ENCODE measurements at places on chromosomes 11 and 22.

DNA sequence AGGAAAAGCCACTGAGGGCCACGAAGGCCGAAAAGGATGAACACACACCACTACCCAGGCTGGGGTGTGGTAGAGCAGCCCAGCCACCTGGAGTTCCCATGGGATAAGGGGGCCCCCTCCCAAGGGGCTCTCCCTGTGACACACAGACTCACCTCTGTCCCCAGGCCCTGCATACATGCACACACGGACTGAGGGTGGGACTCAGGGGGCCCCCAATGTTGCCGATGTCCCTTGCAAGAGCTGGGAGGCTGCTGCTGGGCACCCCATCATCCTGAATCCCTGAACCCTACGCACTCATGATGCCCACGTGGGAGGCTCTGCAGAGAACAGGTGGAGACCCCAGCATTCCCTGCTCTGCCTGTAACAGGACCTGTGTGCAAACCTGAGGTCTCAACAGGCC lies 14.5 kb downstream of the SHANK2 start:
- DNase-seq = no peak

GRCh38 chr11:125214601-125215565 lies 50.3 kb downstream of the PKNOX2 start:
- no peak for DNase-seq

- no peak for DNase-seq
Observed at GRCh38 chr11:33480626-33481025, 220.0 kb downstream of the C11orf91 start.

DNA sequence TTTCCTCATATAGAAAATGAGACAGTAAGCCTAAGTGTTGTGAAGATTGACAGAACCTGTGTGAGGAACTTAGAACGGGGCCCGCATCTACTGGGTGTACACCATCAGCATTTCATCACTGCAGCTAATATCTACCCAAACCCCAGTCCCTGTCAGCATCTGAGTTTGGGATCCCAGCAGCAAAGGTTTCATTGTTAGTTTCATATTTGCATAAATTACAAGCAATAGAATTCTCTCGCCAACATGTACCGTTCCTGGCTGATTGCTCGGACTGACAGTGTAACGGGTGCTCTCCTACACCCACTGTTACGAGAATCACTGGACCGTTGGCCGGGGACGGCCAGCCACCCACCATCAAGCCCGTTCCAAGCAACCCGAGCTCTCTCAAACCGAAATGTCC lies 10.4 kb upstream of the TMPRSS6 start:
- DNase-seq = no peak

GRCh38 chr11:34909415-34909814 lies 6.8 kb downstream of the APIP start:
- no peak for DNase-seq

- DNase-seq = no peak
Observed at GRCh38 chr22:43860831-43861230, 1.5 kb downstream of the SULT4A1 start.

GRCh38 chr11:118911880-118912741 lies 13.6 kb downstream of the BCL9L start:
- peak; percentile 73 for DNase-seq

GRCh38 chr22:30435674-30436126 lies 10.1 kb downstream of the MTFP1 start:
- DNase-seq = no peak

GRCh38 chr11:45440111-45440510 lies 154.0 kb upstream of the SYT13 start:
- DNase-seq = no peak

GRCh38 chr22:26431261-26431995 lies 2.4 kb downstream of the ASPHD2 start:
- peak; percentile 10 for DNase-seq

- no peak for DNase-seq
Observed at GRCh38 chr11:78651136-78651775, 76.6 kb upstream of the NARS2 start.

- DNase-seq = no peak
Observed at GRCh38 chr22:24178502-24179440, 2.5 kb upstream of the SUSD2 start.

DNA sequence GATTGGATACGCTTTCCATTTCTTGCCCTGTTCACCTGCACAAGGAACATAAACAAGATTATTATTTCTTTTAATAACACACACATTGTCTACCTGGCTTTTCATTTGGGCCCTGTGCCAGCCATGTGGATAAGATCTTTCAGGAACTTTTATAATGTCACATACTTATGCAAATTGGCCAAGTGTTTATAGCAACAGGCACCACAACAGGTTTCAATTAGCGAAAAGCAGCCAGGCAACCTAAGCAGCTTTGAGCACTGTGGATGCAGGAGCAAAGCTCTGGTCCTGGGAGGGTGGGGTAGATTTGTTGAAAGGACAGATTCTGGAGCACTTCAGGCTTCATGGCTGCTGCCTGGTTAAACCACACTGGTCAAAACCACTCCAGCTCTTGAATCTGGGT lies 217.4 kb downstream of the BARX2 start:
- DNase-seq = no peak

- DNase-seq = no peak
Observed at GRCh38 chr11:61826930-61827570, 1.1 kb upstream of the FADS2 start.

DNA sequence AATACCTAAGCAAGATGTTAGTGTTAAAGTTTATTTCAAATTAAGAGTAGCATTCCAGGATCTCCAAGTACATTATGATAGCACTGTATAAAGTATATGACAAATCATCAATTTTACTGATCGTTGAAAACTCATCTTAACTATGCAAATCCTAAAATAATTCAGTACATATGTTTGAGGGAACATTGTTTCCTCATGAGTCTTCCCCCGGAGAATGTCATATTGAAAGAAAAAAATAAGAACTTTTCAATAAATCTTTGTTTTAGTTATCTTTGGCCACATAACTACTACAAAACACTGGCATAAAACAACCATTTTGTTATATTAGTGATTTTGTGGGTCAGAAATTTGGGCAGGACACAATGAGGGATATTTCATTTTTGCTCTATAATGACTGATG lies 135.4 kb downstream of the METTL15 start:
- peak; percentile 77 for DNase-seq

DNA sequence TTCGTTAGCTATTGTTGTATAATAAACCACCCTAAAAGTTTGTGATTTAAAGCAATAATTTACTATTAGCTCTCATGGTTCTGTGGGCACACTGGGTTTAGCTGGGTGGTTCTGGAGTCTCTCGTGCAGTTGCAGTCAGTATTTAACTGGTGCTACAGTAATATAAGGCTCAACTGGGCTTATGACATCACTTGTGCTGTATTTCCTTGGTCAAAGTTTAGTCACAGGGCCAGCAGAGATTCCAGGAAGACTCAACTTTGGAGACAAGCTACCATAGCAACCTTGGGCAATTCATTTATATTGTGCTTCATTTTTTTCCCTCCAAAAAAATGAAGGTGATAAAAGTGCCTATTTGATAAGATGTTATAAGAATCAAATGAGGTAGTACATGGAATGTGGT lies 204.2 kb upstream of the GUCY1A2 start:
- no peak for DNase-seq

- DNase-seq = no peak
Observed at GRCh38 chr11:66346476-66347424, 679 bp downstream of the B4GAT1 start.

GRCh38 chr11:19769820-19770219 lies 57.2 kb downstream of the NAV2 start:
- no peak for DNase-seq

DNA sequence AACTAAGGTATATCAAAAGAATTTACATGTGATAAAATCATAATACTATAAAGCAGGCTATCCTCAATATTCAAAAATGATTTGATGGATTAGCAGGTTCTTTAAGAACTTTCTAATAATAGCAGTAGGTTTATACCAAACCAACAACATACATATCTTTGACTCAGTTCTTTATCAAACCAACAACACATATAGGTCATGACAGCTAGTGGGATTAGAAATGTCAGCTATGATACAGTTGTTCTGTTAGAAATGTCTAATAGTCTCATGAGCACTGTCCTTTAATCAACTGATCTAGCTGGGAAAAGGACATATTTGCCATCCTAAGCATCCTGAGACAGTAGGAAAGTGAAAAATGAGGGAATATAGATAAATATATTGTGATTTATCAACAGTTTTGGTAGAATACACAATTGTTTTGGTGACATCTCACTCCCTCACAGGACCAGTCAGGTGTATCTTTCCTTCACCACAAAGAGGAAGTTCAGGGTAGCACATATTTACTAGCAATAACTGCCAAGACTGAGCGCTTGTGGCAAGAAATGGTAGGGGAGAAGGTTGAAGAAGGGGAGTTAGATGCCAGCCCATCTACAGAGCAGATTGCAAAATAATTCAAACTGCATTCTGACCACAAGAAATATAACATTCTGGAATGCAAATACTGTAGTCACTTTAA lies 90.8 kb upstream of the APOA1 start:
- no peak for DNase-seq

DNA sequence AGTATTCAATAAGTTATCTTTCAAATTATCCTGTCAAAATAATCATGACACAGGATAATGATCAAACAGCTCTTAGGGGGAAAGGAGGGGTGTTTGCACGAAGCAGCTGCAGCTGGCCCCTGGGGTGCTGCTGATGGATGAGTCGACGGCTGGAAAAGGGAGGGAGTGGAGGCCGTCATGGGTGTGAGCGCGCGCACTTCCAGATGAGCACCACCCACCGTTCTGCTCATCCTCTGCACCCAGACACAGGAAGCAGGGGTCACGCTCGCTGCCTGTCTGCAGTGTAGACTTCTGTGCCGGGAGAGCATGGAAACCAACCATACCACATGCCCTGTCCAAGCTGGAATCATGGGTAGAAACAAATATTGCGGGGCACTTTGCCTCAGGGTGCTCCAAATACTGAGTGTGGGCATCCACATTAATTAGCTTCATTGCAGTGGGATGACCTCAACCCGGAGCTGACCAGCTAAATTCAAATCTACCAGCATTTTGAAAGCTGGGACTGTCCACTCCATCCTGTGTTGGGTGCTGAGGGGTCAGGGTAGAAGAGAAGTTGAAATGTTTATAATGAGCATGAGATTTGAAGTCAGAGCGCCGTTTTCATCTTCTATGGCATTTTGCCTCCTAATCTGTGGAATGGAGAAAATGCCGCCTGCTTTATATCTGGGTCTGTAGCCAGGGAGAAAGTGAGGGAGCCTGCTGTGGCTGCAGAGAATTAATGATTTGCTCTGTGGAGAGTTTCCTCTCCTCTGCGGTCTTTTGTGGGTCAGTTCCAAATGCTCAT lies 802.4 kb downstream of the TBC1D22A start:
- no peak for DNase-seq

DNA sequence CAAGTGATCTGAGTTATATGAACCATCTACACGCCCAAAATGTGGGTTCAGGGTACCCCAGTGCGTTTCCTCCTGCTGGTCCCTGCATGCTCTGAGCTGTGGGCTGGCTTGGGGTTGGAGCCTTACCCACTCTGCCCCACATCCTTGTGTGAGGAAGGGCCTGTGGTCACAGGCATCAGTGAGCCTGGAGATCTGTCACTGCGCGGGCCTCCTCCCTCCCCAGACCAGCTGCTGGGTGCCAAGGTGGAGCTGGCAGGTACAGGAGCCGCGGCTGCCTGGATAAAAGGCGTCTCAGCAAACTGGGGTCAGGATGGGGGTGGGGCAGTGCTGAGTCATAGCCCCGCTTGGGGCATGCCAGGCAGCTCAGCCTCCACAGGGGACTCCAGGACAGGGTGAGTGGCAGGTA lies 17.9 kb downstream of the GNAZ start:
- no peak for DNase-seq

- no peak for DNase-seq
Observed at GRCh38 chr11:19218786-19219460, 17.1 kb upstream of the CSRP3 start.

Data from fibroblast of skin of left biceps (primary cell).